ENCODE measurements at places on chromosomes 11 and 22. TPM values are rescaled to one million over a fixed set of nuclear protein-coding genes. Genes with fewer than 3 reads are reported as not detected.

The CLCF1 gene
- 1.5 TPM for total RNA-seq

The CCDC188 gene
- total RNA-seq, result not detected

The APLNR gene
- total RNA-seq, result not detected

The SCUBE1 gene
- not detected for total RNA-seq

DNA sequence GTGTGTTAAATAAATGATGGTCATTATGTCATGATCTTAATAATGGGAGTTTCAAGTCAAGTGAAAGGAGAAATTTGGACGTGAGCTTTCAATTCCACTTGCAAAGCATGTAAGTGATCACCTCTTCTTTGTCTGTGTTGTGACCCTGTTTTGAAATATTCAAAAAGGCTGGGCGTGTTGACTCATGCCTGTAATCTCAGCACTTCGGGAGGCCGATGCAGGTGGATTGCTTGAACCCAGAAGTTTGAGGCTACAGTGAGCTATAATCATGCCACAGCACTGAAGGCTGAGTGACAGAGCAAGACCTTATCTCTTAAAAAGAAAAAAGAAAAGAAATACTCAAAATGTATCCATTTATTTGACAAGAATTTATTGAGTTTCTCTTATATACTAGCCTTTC is 32.9 kb upstream of the EED start:
- H3K4me3 ChIP-seq, result no peak overlapping the region
- H3K27me3 ChIP-seq, result no peaks in the 10 kb centered on the region
- DNase-seq, result no peak
- H3K36me3 ChIP-seq, result no peaks in the 10 kb centered on the region

GRCh38 chr22:48090332-48090672 is 1327.9 kb downstream of the TBC1D22A start:
- DNase-seq, result no peak
- H3K36me3 ChIP-seq, result no peaks in the 10 kb centered on the region
- H3K4me3 ChIP-seq, result no peak overlapping the region
- no peak overlapping the region for H3K27ac ChIP-seq
- H3K27me3 ChIP-seq, result peaks cover 9% of the 10 kb centered on the region

DNA sequence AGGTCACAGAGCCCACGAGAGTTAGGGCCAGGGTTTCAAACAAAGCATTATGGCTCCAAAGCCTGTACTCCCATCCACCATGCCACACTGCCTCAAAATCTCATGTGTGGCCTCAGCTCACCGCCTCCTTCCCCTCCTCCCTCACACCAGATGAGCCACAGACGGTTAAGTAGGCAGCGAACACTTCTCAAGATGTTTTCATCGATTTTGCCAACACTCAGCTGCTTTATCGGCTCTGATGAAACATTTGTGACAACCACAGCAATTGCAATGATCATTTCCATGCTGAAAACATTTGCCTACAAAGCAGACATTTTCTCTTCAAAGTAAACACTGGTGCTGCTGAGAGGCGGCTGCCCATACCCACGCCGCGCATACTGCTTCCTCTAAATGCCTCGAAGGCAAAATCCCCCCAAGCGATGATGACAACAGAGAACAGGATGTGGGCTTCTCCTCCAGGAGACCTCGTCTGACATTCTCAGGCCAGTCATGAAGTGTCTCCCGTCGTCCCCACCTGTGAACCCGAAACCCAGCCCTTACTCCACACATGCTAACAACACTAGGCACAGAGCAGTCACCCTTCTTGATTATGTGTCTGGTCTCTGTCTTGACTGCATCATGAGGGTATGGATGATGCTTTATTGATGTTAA is 599.2 kb downstream of the SOX6 start:
- no peaks in the 10 kb centered on the region for H3K36me3 ChIP-seq
- no peak for DNase-seq
- H3K4me3 ChIP-seq, result no peak overlapping the region
- H3K4me1 ChIP-seq, result no peaks in the 10 kb centered on the region
- no peak overlapping the region for H3K27ac ChIP-seq

DNA sequence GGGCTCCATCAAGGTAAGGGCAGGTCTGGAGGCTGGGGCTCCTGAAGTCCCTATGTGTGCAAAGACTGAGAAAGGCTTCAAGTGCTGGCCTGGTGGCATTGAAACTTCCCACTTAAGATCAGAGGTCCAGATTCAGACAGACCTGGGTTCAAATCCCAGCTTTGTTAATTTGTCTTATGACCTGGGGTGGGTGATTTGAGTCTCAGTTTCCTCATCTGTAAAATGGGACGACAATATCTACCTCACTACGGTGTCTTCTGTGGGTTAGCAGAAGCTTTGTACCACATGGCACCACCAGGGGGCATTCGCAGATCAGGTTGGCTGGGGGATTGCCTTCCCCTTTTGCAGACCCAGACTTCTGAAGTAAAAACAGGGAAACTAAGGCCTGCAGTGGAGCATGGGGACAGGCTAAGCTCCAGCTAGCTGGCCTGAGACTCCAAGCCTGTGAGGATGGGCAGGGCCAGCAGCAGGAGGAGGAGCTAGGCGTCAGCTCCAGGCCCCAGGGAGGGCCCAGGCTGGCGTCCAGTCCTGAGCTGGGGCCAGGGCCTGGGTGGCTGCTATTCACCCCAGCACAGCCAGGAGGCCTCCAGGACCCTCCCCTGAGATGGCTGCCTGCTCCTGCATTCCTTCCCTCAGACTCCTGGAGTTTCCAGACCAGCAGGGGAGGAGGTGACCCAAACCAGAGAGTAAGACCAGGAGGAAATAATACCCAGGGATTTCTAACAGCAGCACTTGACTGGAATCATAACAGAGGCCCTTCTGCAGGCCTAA is 1.5 kb downstream of the CASTOR1 start:
- H3K4me3 ChIP-seq, result peak overlapping the region; percentile 92
- no peaks in the 10 kb centered on the region for H3K27me3 ChIP-seq
- H3K27ac ChIP-seq, result peak overlapping the region; percentile 84
- H3K4me1 ChIP-seq, result peaks cover 43% of the 10 kb centered on the region
- H3K36me3 ChIP-seq, result peaks cover 8% of the 10 kb centered on the region
- peak; percentile 78 for DNase-seq

DNA sequence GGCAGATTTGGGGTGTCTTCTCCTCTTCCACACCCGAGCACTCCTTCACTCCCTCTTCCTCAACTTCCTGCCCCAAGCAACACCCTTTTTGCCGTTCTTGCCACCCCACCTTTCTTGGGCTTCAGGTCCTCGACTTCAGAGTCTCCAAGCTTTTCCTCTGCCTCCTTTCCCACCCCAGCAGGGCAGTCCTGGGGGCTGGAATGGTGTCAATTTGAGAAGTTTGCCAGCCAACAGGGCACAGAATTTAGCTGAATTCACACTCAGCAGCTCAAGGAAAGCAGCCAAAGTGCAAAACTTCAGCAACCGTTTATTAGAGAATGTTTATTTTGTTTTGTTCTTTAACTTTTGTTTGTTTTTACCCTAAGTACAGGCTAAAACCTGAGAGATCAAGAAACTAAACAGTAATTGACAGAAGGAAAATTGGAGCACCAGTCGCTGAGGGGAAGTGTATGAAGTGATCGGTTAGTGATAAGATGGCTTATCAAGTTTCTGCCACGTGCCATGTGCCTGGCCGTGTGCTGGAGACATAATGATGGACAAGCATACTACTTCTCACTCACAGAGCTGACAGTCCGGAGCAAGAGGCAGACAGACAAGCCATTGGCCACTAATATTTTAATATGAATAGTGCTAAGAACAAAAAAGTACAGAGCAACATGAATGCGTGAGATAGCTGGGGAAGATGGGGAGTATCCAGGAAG is 44.4 kb downstream of the AHNAK start:
- H3K4me1 ChIP-seq, result peaks cover 2% of the 10 kb centered on the region
- H3K27me3 ChIP-seq, result peaks cover 16% of the 10 kb centered on the region
- H3K4me3 ChIP-seq, result no peak overlapping the region
- H3K27ac ChIP-seq, result no peak overlapping the region
- DNase-seq, result no peak
- H3K36me3 ChIP-seq, result no peaks in the 10 kb centered on the region

GRCh38 chr22:45581549-45582080 is 78.9 kb downstream of the FBLN1 start:
- H3K27ac ChIP-seq, result no peak overlapping the region
- peaks cover 4% of the 10 kb centered on the region for H3K27me3 ChIP-seq
- H3K4me1 ChIP-seq, result peaks cover 9% of the 10 kb centered on the region
- H3K36me3 ChIP-seq, result no peaks in the 10 kb centered on the region
- no peak for DNase-seq
